ENCODE measurements at places on chromosomes 11 and 22. TPM values are rescaled to one million over a fixed set of nuclear protein-coding genes. Genes with fewer than 3 reads are reported as not detected.

DNA sequence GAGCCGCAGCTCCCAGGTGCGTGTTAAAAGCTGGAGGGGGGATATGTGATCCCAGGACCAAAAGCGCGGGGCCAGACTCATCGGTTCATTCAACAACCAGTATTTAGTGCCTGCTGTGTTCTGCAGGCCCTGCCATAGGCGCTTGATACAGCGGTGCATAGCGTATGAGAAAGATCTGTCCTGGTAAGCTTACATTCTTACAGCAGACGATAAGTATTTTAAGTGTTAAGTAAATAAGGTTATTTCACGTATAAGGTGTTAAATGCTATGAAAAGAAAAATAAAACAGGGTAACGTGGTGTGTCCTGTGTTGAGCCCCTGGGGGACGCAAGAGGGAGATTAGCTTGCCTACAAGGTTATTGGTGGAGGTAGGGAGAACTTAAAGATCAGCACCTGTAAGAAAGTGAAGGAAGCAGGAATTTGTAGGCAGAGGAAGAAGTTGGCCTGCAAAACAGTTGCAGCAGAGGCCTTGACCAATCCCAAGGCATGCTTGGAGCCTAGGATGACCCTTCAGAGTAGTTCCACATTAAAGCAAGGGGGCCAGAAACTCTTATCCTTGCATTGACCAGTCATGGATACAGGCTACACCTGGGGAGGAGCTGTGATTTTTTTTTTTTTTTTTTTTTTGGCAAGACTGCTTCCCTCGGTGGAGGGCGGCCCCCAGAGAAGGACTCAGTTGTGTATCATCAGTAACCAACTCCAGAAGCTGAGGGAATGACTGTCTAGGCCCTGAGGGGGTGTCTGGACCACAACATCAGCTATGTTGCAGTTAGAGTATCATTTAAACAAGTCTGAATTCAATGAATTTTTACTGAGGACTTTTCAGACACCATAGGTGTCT is 487 bp upstream of the LIPT2 start:
- H3K4me3 ChIP-seq: peak overlapping the region; percentile 85
- peak overlapping the region; percentile 73 for H3K27ac ChIP-seq
- DNase-seq: no peak
- H3K36me3 ChIP-seq: no peaks in the 10 kb centered on the region
- peaks cover 14% of the 10 kb centered on the region for H3K4me1 ChIP-seq

GRCh38 chr11:85823816-85824215 is 12.9 kb upstream of the SYTL2 start:
- peaks cover 33% of the 10 kb centered on the region for H3K4me1 ChIP-seq
- H3K27me3 ChIP-seq: no peaks in the 10 kb centered on the region
- H3K4me3 ChIP-seq: peak overlapping the region; percentile 64

The CD248 gene
- total RNA-seq: 0.59 TPM

The MYO18B gene
- 1.0 TPM for total RNA-seq

All from natural killer cell treated with Interleukin-12 subunit alpha and Interleukin-12 subunit beta and Interleukin-15 and Interleukin-18, amount 100 ng/mL, for 72 hours (primary cell).